ENCODE measurements at places on chromosomes 3 and 15.

DNA sequence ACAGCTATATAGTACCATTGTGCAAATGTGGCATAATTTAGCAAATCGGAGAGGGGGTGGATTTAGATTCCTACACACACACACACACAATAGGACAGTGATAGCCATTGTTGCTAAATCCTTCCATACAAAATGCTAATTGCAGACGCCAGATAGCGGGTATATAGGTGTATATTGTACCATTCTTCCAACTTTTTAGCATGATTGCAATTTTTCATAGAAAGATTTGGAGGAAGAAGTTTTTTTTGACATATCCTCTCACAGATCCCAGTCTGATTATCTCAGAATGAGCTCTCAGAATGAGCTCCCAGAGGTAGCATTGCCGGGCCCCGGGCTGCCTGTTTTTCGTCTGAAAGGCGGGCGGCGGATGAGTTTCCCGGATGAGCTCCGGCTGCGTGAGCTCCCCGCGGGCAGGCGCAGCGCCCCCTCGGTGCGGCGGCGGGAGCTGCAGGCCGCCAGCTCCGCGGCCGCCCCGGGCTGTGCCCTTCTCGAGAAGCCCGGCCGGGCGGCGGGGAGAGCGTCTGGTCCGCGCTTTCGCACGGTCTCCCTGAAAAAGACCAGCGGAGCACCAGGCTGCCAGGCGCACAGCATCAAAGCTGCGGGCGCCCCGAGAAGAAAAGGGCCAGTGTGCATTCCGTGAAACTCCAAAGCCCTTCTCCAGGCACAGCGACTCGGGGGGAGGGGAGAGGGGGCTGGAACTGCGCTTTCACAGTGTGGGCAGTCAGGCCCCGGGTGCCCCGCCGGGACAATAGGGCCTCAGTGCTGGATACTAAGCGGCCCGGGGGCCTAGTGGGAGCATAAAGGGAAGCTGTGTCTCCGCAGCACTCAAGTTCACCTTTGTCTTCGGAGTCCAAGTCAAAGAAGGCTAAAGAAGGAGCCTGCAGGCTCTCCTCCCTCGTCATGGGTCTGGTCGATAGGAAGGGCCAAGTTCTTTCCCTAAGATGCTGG, 12.0 kb upstream of the SHC4 start:
- DNase-seq = peak; percentile 89

DNA sequence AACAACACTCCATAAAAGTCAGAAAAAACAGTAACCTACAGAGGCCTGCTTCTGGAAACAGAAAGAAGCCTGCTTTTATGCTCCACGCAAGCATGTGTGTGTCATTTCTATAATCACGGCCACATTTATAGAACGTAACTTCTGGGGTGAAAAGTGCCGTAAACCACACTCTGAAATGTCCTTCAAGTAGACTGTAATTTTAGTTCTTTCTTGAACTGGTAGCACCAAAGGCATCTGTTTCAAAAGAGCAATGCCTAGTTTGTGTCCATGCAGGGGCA, 19.5 kb upstream of the CMTM7 start:
- DNase-seq = no peak

GRCh38 chr3:16545413-16546185, 32.1 kb upstream of the RFTN1 start:
- DNase-seq = no peak

- no peak for DNase-seq
These were observed 235.2 kb downstream of the GREM1 start for GRCh38 chr15:32952901-32953532.

- no peak for DNase-seq
These were observed 39.1 kb downstream of the ABHD5 start for GRCh38 chr3:43729707-43730414.

- no peak for DNase-seq
These were observed 322.6 kb downstream of the GABRG3 start for GRCh38 chr15:27293607-27294006.

Measured in sciatic nerve (tissue), 2 donors.